ENCODE measurements at places on chromosomes 1 and 21.
A peak's percentile ranks its signal among the peaks of the same experiment; 100 is the strongest.

DNA sequence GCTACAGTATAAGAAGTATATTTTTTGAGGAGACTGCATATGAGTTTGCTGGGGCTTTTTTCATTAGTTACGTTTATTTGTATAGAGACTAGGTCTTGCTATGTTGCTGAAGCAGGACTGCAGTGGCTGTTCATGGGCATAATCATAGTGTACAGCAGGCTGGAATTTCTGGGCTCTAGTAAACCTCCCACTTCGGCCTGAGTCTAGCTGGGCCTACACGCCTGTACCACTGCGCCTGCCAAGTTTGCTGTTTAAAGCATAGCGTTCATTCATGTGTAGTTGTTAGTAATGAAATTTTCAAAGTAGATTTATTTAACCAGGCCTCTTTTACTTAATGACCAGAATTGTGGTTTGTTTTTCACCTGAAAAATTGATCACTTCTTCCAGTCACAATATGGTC, 33.8 kb downstream of the HS2ST1 start:
- DNase-seq, result no peak

GRCh38 chr1:233440951-233441401, 113.5 kb downstream of the MAP3K21 start:
- DNase-seq, result no peak

GRCh38 chr1:223844787-223845036, 1.0 kb downstream of the TP53BP2 start:
- no peak for DNase-seq

- DNase-seq, result no peak
These were observed 166.7 kb upstream of the CHRM3 start for GRCh38 chr1:239219679-239220078.

DNA sequence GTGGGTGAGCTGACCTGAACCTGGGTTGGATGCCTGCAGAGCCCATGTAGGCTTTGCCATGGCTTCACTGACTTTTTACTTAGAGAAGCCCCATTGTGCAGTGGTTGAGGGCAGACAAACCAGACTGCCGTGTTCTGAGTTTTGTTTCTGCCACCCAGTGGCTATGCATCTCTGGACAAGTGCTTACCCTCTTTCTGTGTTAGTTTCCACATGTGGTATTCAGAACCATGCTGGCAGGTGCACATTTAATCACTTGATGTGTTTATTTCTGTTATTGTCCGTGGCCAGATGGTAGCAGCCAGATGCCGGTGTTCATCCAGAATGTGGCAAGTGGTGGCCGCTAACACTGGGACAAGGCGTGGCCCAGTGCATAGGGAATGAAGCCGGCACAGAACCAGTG, 10.3 kb upstream of the PTPN7 start:
- DNase-seq, result no peak

DNA sequence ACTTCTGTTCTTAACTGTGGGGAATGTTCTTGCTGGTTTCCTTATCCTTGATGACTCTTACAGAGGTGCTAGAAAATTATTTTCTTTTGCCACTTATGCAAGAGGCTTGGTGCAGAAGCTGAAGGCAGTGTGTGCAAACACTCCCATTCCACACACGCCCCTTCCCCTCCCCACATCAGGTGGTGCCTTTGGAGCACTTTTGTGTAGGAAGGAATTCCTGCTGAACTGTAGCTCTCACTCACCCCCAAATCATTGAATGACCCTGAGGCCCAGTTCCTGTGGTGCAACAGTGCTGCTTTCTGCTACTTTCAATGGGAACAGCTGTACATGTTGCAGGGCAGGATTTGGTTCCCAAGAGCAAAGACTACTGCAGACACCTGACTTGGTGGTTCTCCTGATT, 101.8 kb downstream of the CD247 start:
- no peak for DNase-seq

- peak; percentile 31 for DNase-seq
These were observed 9.6 kb downstream of the DISC1 start for GRCh38 chr1:231636157-231636556.

DNA sequence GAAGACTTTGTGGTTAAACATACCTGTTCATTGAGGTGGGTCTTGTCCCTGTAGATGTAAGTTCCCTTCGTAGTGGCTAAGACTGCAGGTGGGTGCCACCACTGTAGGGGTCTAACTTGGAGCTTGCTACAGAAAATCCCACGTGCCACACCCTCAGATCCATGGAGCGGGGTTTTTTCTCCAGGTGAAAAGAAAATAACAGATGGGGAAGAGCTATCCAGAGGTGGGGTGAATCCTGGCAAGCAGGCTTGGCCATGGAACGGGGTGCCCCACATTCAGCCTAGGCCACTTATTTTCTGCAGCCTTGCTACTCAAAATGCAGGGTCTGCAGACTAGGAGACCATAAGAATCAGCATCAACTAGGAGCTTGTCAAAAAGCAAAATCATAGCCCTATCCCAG, 24.0 kb downstream of the EXOC8 start:
- no peak for DNase-seq

- no peak for DNase-seq
These were observed 58.5 kb upstream of the BCL10 start for GRCh38 chr1:85334962-85335361.

DNA sequence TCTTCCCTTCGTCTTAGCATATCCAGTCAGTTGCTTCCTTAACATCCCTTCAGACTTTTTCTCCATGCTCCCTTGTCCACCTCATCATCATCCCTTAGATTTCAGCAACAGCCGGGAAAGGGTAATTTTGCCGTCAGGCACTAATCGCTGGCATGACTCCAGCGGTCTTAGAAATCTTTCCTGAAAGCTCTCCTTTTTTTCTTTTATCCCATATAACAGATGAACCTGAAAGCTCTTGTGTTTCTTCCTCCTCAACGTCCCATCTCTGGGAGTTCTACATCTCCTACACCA, 10.4 kb upstream of the BOLA1 start:
- no peak for DNase-seq

- DNase-seq, result no peak
These were observed 145.3 kb downstream of the PLPP3 start for GRCh38 chr1:56434025-56434424.

DNA sequence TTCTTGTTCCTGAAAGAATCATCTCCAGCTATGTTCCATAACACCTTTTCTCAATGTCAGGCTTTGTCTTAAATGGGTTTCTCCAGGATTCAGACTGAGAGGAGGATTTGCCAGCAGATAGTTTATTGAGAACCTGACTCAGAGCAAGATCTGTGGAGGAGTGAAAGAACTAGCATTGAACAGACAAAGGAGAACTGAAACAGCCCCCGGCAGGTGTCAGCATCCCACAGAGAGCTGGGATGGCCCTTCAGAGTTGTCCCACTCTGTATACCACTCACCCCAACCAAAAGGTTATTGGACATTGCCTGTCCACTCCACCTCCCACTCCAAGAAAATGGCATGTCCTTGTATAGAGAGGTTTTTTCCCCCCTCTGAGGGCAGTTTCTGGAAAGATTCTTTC, 270.7 kb downstream of the PAPPA2 start:
- no peak for DNase-seq

- no peak for DNase-seq
These were observed 39.0 kb upstream of the SYNC start for GRCh38 chr1:32741413-32742198.

- peak; percentile 48 for DNase-seq
These were observed 31.5 kb upstream of the C1orf198 start for GRCh38 chr1:230899841-230900251.

- DNase-seq, result no peak
These were observed 67.8 kb upstream of the VTCN1 start for GRCh38 chr1:117278531-117278930.

GRCh38 chr1:73765551-73766233, 432.3 kb downstream of the LRRIQ3 start:
- DNase-seq, result no peak

DNA sequence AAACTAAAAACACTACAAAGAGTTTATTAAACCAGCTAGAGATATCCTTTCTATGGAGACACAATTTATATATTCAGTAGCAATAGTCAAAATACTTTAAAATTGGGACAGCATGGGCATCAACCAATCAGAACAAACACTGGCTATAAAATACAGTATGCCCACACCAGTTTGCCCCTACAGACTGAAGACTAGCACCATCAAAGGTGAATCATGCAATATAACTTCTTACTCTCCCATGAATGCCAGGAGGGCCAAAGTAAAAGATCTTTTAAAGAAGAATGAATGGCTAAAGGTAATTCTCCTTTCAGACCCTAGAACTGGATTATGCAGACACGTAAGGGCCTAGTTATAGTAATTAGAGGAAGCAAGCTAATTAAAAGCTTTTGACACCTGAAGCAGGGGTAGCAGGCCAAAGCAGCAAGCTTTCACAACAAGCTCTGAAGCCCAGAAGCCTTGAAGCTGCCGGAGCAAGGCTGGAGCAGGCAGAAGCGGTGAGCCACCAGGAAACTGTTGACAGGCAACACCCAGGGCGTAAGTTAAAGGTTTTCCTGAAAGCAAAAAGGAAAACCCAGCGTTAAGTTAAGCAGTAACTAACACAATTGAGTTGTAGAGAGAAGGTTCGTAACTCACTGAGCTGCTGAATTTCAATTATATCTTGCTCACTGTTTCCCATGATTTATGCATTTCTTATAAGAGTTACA, 99.3 kb downstream of the CDC42BPA start:
- DNase-seq, result no peak

DNA sequence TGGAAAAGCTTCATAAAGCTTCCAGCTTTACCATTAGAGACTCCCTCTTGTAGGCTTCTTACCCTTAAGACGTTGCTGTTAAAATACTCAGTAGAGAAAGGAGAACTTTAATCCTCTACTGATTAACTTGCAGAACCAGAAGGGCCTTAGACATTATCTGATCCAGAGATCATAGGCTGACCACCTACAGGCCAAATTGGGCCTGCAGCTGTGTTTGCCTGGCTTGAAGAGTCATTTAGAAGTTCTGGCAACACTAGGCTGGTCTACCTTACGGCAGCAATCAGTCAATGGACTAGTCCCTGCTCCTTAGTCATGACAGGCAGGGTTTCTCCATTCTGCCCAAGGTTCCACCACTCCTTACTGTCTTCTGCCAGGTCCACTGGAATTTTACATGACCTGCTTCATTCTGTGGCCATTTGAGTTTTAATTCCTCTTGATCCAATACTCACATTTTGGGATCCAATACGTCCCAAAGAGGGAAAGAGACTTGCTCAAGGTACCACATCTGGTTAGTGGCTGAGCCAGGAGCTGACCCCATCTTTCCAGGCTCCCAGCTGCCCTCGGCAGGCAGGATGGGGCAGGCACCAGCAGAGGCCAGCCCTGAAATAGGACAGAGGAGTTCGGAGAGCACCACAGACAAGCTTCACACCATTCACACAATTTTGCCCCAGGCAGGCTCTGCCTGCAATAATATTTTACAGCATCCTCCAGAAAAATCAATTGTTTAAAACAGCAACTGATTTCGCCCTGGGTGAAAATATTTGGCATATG, 96.8 kb downstream of the TNR start:
- no peak for DNase-seq

DNA sequence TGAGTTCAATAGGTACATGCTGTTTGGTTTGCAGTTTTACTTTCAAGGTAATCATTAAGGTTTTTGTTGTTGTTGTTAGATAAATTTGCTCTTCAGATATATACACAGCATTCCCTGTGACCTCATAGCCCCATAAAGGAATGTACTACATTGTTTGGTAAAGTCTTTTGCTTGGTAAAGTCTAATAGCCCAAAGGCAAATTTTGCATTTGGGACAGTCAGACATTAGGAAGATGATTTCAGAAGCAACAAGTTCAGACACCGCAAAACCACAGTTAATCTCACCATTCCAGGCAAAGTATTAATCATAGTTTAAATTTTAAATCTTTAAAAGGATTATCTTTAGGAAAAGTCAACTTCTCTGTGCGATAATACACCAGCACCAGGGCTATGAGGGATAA, 32.6 kb upstream of the PYHIN1 start:
- DNase-seq, result no peak

DNA sequence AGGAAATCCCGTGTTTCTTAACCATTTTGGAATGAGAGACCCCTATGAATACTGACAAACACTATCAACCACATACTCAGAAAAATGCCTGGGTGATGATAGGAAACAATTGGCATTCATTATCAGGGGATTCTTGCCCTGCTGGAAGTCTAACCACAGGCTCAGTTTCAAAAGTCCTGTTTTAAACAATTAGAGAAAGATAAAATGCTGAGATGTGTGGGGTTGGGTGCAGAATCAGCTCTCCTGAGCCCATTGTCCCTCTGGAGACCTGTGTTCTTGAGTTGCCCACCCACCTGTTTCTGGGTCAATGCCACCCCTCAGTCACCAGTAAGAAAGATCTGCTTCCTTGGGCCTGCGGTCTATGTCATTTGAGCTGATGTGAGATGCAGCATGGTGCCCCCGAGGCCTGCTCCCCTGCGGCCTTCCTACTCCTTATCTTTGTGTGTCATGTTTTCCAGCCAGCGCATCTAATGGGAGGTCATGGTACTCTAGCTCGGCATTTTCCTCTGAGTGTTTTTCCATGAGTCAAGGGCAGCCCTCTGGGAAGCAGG, 130.3 kb upstream of the PLXNA2 start:
- peak; percentile 50 for DNase-seq

- no peak for DNase-seq
These were observed 40.8 kb upstream of the HEATR1 start for GRCh38 chr1:236645016-236645680.

GRCh38 chr1:36845802-36846201, 188.5 kb downstream of the GRIK3 start:
- DNase-seq, result no peak

- DNase-seq, result no peak
These were observed 55.1 kb downstream of the SLC22A15 start for GRCh38 chr1:116031302-116031835.

DNA sequence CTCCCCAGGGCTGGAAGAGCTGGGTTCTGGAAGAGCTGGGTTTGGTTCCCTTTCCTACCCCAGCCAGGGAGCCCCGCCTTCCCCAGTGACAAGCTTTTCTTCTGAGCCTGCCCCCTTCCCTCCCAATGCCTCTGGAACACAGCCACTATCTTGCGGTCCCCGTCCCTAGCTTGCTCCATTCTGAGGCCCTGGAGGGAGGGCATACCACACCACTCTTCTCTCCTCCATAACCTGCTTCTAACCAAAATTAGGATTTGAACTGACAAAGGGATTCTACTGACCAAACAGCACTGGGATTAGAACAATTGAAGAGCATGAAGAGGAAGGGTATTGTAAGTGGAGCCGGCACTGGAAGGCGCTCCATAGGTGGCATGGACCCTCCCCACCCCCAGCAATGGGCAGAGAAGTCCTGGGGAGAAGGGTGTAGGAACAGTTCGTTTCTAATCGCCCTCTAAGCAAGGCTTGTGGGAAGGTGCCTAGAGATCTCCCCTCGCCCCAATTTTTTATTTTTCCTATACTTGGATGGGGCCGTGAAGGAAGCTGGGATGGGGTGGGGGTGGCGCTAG, 690 bp downstream of the C1orf216 start:
- DNase-seq, result no peak

GRCh38 chr1:23421753-23422240, 2.8 kb downstream of the TCEA3 start:
- DNase-seq, result peak; percentile 13

DNA sequence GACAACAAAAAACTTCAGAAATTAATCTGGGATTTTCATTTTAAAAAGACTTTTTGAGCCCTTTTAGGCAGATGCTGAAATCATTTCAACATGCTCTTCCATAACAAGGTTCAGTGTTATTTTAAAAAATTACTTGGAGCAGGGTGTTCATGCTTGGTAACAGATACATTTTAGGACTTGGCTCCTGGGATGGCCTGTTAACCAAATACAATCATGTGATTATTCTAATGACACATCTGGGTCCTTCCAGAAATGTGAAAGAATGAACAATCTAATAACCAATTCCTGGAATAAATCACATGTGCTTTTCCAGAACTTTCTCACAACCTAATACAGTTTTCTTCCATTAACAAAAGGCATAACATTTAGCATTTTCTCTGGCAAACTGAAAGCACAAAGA, 379.8 kb upstream of the RUNX1 start:
- DNase-seq, result no peak

GRCh38 chr1:246434335-246434734, 72.7 kb downstream of the SMYD3 start:
- DNase-seq, result no peak

All from non-pigmented ciliary epithelial cell (primary cell).